ENCODE measurements at places on chromosomes 1 and 21. TPM values are rescaled to one million over a fixed set of nuclear protein-coding genes. Genes with fewer than 3 reads are reported as not detected.

The LCE2A gene
- total RNA-seq, result not detected

The NHLH2 gene
- not detected for total RNA-seq

The LYPD8 gene
- total RNA-seq, result not detected

The TMEM82 gene
- total RNA-seq, result not detected

The MEGF6 gene
- total RNA-seq, result 11.4 TPM

The SH2D2A gene
- total RNA-seq, result 4.2 TPM

The SHISAL2A gene
- total RNA-seq, result 0.28 TPM

The RHD gene
- not detected for total RNA-seq

The AURKAIP1 gene
- 166 TPM for total RNA-seq

The ARHGEF16 gene
- total RNA-seq, result 3.2 TPM

The NEK2 gene
- total RNA-seq, result 44.5 TPM

The SERPINC1 gene
- not detected for total RNA-seq

The USH2A gene
- total RNA-seq, result not detected

The TSPEAR gene
- not detected for total RNA-seq

The PCP4L1 gene
- total RNA-seq, result not detected

The FCER1A gene
- not detected for total RNA-seq

The KRTAP10-2 gene
- total RNA-seq, result not detected

The RAB42 gene
- total RNA-seq, result 3.5 TPM

The OR2M5 gene
- total RNA-seq, result not detected

The TRIM58 gene
- not detected for total RNA-seq

The KRTAP13-2 gene
- total RNA-seq, result not detected

The RNPEP gene
- total RNA-seq, result 87.8 TPM

The OR6F1 gene
- not detected for total RNA-seq

The CLEC20A gene
- total RNA-seq, result not detected

The OR2T2 gene
- not detected for total RNA-seq

The TMPRSS3 gene
- total RNA-seq, result 0.57 TPM

The SERINC2 gene
- 27.5 TPM for total RNA-seq

The HS2ST1 gene
- 11.4 TPM for total RNA-seq

The HSPB7 gene
- total RNA-seq, result not detected

The CSMD2 gene
- not detected for total RNA-seq

The CDC42BPA gene
- 9.3 TPM for total RNA-seq

The HES4 gene
- total RNA-seq, result 22.0 TPM

The ALG14 gene
- 3.5 TPM for total RNA-seq

The KLF17 gene
- total RNA-seq, result 0.48 TPM

The SASS6 gene
- total RNA-seq, result 4.0 TPM

The OR2AK2 gene
- not detected for total RNA-seq

The HNRNPR gene
- total RNA-seq, result 167 TPM

The PLA2G2C gene
- total RNA-seq, result not detected

The GPR37L1 gene
- total RNA-seq, result 0.14 TPM

The OR2L3 gene
- not detected for total RNA-seq

The CFHR1 gene
- 0.23 TPM for total RNA-seq

The TBX19 gene
- 0.35 TPM for total RNA-seq

The TAF12 gene
- total RNA-seq, result 13.4 TPM

The AKNAD1 gene
- total RNA-seq, result 1.6 TPM
